AG04450 (cell line): ENCODE measurements at places on chromosomes 6 and 20. TPM values are rescaled to one million over a fixed set of nuclear protein-coding genes. Genes with fewer than 3 reads are reported as not detected.
A peak's percentile ranks its signal among the peaks of the same experiment; 100 is the strongest.

DNA sequence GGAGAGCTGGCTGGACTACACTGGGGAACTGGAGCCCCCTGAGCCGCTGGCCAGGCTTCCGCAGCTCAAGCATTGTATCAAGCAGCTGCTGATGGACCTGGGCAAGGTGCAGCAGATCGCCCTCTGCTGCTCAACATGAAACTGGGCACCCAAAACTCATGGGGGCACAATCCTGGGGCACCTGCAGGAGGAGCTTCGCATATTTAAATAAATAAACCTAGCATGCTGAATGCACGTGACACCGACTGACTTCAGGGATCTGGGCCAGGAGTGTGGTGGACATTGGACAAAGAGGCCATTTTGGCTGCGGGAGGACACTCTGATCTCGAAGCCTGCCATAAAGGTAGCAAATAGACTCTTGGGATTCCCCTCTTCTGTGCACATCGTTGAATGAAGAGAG lies 6.8 kb downstream of the SCAND1 start:
- no peak for DNase-seq

GRCh38 chr6:369559-370431 lies 21.8 kb upstream of the IRF4 start:
- DNase-seq: no peak

DNA sequence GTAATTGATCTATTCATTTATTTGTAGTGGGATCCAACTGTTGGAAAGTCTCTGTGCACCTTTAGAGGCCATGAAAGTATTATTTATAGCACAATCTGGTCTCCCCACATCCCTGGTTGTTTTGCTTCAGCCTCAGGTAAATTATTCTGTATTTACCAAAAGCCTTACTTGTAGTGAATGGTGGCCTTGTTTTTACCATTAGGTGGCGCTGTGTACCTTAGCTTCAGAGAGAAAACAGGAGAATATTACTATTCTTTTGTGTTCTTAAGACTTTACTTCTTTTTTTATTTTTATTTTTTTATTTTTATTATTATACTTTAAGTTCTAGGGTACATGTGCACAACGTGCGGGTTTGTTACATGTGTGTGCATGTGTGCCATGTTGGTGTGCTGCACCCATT lies 23.7 kb downstream of the PEX7 start:
- peak; percentile 39 for DNase-seq

- no peak for DNase-seq
These were observed 222.4 kb upstream of the JARID2 start for GRCh38 chr6:15023448-15023847.

- no peak for DNase-seq
These were observed 246.2 kb downstream of the HIVEP2 start for GRCh38 chr6:142698751-142699150.

GRCh38 chr6:32968867-32969684 lies 682 bp downstream of the BRD2 start:
- DNase-seq: peak; percentile 59

Gene CCN2
- polyA plus RNA-seq: 768 and 955 TPM in 2 replicates

Gene MCHR2
- polyA plus RNA-seq: not detected in 2 replicates

Gene ID4
- polyA plus RNA-seq: 0.32 and 0.55 TPM in 2 replicates

Gene ULBP2
- polyA plus RNA-seq: 6.3 and 7.9 TPM in 2 replicates

Gene HMGA1
- 142 and 197 TPM in 2 replicates for polyA plus RNA-seq

Gene LY6G6F
- not detected in 2 replicates for polyA plus RNA-seq
